ENCODE measurements at places on chromosomes 2 and 18.

DNA sequence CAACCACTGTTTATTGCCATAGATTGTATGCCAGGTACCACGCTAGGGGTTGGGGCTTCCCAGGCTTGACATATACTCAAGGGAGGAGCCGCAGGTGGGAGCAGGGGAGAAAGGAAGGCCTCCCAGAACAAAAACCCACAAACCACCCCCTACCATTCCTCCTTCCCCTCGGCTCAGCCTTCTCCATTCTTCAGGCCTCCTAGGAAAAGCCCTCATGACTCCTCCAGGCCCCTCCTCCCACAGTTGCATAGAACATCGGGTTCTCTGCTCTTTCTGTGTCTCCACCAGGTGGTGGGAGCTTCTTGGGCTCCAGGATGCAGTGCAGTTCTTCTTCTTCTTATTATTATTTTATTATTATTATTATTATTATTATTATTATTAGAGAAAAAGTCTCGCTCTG is 80.3 kb downstream of the ZFP36L2 start:
- no peak for DNase-seq

DNA sequence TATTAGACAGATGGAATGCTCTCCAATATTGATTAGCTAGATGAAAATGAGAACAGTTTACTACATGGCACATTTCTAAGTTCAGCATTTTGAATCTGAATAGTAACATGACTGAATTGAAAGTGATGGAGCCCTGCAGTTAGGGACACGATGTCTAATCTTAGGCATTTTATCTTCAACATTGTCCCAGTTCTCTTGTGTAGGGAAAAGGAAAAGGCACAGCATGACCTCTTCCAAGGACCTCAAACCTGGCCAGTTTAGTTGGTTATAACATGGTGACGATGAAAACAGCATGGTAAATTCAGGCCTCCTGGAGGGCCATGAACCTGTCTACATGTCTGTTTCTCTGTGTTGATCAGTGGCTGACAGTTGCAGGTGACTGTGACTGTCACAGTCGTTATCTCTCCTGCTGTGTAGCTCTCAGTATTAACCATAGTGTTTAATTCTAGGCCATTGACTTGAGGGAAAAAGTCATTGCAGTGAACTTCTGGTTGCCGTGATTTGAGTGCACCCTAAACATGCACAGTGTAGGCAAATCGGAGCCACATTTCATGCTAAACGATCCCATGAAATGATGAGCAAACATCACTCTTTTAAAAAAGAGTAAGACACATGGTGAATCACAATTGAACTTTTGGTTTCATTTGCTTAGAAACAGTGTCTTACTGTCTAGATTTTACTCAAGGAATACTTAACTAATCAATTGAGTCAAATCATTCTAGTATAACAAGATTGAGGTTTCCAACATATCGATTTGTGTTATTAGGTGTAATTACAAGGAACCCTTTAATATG is 129.7 kb downstream of the PHLPP1 start:
- peak; percentile 24 for DNase-seq

DNA sequence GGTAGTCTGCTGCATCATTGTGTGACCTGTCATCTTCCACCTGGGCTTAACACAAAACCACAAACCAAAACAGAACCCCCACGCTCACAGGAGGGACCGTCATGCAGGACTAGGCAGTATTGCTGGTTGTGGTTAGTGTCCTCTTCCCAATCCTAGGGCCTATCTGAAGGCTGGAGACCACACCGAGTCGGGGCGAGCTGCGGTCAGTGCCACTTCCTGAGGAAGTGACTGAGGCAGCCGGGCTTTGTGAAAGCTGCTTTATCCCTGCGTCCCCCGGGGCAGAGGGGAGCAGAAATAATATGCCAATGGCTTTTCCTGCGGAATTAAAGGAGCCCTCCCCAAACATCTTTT is 22.9 kb downstream of the ZNF532 start:
- DNase-seq: no peak

- DNase-seq: no peak
Observed at GRCh38 chr2:120493231-120493630, 147.3 kb downstream of the INHBB start.

- DNase-seq: no peak
Observed at GRCh38 chr2:29706171-29706720, 215.1 kb downstream of the ALK start.

DNA sequence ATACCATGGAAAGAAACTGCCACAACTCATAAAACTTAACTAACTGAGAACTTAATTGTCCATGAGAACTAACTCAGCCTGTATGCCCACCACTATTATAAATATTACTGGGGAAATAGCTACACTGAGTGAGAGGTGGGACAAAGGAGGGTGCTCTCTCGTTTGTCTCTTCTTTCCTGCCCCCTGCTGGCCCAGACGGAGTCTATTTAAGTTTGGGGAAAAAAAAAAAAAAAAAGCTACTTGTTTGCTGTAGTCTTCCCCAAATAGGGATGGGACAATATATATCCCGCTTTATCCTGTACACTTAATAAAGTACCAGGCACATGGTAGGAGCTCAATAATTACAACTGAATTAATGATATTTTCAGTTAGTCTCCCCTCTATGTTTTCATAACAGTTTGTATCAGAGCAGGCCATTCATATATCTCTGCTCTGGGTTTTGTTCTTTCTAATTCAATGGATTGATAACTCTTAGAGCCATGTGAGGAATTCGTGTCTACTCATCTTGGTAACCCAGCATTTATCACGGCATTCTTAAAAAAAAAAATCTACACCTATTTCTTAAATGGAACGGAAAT is 647.6 kb upstream of the PKDCC start:
- DNase-seq: no peak

DNA sequence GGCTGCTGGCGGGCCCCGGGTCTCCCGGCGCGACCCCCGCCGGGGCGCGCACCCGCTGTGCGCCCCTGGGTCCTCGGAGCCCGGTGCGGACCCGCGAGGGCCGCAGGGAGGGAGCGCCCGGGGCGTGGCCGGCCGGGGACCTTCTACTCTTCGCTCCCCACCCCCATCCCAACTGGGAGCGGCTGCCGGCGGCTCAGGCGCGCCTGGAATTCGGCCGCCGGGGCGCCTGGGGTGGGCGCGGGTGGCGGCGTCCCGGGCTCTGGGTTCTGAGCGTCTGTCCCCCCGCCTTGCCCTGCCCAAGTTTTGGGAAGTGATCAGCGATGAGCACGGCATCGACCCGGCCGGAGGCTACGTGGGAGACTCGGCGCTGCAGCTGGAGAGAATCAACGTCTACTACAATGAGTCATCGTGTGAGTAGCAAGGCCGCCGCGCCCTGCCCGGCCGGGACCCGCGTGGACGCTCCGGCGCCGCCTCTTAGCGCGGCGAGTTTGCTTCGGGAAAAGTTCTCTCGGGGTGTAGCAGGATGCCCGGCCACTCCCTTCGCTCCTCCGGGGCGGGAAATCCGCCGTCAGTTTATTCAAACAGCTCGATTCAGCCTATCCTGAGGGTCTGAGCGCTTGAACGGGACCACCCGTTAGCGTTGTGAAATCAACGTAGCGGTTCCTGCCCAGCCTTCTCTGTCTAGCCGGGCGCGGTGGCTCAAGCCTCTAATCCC is 502 bp downstream of the TUBB6 start:
- DNase-seq: peak; percentile 13

- DNase-seq: no peak
Observed at GRCh38 chr2:86045541-86045940, 60.1 kb downstream of the POLR1A start.

GRCh38 chr18:68841301-68841700 is 43.4 kb downstream of the CCDC102B start:
- DNase-seq: no peak

DNA sequence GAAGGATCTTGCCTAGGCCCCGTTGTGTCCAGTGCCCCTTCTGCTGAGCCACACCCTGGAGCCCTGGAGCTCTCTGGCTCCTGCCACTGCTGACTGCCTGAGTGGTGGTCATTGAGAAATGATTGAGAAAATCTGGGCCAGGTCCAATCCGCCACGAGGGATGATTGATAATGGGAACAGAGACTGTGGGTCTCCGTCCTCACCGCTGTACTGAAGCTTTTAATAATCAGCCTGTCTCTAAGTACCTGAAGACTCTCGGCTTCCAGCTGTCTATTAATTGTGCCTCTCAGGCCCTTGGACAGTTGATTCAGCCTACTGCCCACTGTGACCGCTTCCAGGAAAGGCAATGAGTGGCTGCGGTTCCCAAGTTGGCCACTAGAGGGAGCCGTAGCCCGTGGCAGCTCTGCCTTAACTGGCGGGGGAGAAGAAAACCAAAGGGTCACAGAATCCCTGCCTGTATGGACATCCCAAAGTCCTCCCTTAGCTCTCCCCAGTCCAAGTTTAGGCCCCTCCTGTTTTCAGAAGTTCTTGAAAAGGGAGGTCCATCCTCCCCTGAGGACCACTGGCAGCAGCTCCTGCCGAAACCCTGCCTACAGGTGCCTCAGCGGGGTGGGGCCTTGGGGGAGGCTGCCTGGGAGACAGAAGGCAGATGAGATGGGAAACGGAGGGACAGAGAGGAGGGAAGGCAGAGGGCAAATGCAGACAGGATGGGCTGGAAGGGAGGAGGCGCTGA is 213.6 kb downstream of the TNS1 start:
- peak; percentile 61 for DNase-seq

DNA sequence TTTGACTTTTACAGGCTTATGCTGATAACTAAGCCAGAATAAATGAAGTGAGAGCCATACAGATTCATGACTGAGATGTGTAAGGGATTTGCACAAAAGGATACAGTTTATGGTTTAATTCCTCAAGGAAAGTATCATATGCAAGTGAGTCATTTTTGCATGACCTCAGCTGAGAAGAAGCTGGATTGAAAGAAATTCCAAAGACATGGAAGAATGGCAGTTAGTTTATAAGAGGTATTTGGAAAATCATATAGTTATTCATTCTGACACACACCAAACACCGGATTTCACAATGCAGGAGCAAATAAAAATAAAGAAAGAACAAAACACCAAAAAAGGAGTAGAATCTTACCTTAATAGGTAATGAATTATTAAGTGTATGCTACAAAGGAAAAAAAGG is 83.2 kb upstream of the RND3 start:
- no peak for DNase-seq

- no peak for DNase-seq
Observed at GRCh38 chr18:7329016-7329415, 98.1 kb downstream of the LRRC30 start.

GRCh38 chr2:177633111-177633510 is 240.5 kb downstream of the AGPS start:
- no peak for DNase-seq

- DNase-seq: no peak
Observed at GRCh38 chr2:84395820-84396219, 63.3 kb downstream of the SUCLG1 start.

DNA sequence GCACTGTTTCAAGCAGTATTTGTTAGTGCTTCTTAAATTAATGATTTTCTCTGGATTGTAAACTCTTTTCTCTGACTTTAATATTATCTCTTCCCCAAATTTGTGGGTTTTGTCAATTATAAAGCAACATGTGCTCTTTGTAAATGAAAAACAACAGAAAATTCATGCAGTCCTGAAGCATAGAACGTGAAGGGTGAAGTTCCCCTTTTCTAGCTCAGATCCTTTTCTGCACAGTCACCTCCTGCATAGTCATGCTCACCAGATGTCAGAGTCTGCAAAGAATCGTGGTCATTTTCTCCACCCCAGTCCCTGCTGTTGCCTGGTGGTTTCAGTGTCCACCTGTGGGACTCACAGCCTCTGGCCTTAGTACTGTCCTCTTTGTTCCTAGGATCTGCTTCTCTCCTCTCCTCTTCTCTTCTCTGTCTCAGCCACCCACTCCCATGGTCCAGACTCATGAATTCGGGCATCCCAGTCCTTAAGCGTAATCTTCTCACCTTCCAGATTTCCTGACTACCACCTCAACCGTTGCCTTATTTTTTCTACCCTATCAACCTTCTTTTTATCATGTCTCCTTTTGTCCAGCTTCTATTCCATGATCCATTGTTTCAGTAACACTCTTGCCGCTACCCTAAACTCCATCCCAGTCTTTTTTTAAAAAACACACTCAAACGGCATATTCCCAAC is 229.1 kb downstream of the RTP5 start:
- DNase-seq: no peak

- no peak for DNase-seq
Observed at GRCh38 chr2:58938988-58939387, 697.9 kb upstream of the FANCL start.

GRCh38 chr2:44077942-44078511 is 82.2 kb upstream of the LRPPRC start:
- DNase-seq: no peak

DNA sequence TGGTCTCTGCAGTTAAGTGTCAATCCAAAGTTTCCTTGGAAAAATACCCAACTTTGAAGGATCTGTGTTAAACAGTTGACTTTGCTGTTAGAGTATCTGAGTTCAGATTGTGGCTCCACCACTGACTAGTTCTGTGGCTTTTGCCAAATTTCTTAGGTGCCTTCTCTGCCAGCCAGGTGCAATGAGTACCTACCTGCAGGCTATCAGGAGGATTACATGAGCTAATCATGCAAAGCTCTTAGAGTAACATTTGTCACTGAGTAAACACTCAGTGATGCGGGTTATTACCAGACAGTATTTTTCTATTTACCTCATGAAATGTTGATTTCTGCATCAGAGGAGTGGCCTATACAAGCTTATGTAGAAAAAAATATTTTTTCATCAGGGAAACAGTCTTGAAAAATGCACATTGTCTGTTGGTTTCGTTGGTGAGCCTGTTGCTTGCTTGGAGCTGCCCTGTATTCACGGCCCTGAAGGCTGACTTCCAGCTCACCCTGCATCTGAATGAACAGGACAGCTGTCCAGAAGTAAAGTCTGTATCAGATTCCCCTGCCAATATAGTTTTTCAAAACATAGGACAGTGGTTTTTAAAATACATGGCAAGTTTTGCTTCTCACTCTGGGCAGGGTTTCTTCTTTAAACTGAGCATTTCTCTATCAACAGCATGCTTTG is 235.1 kb downstream of the CDCA7 start:
- DNase-seq: no peak

GRCh38 chr2:56898986-56899385 is 715.2 kb downstream of the CCDC85A start:
- DNase-seq: no peak

- no peak for DNase-seq
Observed at GRCh38 chr18:50614838-50615237, 55.0 kb downstream of the MAPK4 start.

DNA sequence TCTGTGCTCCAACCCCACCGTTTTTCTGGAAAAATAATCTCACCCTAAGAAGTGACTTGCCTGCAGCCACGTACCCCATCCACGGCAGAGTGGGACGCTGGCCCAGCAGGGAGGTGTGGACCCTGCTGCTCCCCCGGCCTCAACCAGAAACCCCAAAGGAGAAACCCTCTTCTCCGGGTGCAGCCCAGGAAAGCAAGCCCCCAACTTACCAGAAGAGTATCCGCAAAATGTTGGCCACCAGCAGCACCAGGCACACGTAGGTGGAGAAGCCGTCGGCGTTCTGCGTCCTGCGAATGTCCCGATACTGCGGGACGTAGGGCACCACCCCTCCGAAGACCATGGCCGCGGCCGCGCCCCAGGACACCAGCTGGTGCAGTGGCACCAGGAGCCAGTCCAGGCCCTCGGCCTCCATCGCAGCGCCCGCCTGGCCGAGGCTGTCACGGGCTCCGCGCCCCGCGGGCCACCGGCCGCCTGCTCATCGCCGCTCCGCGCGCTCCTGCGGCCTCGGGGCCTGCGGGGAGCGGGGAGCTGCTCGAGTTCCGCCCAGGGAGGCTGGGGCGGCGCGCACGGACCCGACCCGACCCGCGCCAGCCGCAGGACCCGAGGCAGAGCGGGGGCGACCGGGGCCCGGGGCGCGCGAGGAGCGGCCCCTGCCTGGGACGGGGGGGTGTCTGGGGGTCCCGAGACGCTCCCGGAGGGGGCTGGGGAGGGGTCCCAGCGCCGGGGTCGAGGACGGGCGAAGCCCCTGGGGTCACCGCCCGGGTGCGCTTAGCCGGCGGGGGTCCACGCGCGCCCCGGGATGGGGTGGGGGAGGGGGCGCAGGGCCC is 725 bp downstream of the SLC66A2 start:
- no peak for DNase-seq

GRCh38 chr2:234818937-234819336 is 132.9 kb upstream of the SH3BP4 start:
- no peak for DNase-seq
